Umbilical cord (tissue), 2 donors: ENCODE measurements at places on chromosomes 1 and 21.

DNA sequence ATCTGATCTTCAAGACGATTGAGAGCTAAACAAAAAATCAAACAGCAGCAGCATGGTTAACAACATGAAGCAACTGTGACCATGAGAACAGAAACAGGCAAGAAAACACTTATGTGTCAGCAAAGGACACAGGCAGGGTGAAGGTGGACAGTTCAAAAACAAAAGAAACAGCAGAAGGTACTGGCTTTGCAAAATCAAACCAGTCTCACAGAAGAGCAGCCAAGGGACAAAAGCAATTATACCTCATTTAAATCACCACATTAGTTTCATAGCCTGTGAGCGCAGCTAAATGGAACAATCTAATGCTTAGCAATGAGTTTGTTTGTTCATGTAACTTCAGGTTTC, 59.1 kb downstream of the CAPN2 start:
- no peak for DNase-seq

DNA sequence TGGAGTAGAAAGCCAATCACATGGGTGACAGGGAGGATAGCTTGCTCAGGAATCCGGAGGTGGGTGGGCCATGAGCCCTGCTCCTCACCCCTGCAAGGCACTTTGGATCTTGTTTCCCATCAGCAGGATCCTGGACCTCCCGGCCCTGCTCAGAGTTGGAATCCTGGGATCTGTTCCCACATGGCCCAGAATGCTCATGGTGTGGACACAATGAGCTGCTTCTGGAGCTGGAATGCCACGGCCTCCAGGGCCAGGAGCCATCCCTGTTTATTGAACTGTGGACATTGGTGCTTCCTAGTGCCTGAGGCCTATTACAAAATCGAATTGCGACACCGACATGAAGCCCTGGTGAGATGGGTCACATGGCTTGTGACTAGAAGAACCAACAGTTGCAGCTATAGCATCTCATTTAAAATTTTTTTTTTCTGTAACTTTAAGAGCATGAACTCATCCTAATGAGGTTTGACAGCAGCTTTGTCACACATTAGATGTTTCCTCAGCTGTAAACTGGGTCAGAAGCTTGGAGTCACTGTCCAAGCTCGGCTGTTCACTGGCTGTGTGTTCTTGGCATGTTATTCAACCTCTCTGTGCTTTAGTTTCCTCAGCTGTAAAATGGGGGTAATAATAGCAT, 40.4 kb upstream of the GOLT1A start:
- no peak for DNase-seq

- DNase-seq = peak; percentile 47
Measured at GRCh38 chr1:248858096-248858890, 592 bp downstream of the ZNF692 start.

DNA sequence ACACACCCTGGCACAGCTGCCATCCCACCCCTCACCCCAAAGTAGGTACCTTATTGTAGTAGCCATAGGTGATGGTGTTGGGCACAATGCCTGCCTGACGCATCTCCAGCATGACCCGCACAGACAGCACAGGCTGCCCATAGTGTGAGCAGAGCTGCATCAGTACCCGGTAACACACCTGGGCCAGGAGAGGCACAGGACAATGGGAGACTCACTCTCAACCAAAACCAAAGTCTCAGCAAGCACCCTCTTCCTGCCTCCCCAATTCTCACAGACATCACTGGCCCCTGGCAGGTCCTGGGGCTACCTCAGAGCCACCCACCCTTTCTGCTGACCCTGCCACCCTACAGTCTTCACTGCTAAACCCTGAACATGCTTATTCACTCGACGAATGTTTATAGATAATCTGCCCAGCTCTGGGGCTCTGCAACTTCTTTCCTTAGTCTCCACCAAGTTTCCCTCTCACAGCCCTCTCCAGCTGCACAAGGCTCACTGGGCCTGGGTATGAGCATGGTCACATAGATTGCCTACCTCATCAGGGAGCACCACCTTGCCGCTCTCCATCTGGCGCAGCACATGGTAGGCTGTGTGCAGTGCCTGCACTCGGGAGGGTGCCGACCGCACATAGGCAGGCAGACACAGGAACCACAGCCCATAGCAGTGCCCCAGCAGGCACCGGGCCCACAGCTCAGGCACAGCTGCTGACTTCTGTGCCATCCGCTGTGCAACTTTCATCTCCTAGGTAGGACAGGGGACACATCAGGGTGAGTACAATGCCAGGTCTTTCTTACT, 10.3 kb downstream of the DENND4B start:
- DNase-seq = no peak

- no peak for DNase-seq
Measured at GRCh38 chr1:116525440-116525839, 45.4 kb downstream of the CD58 start.

GRCh38 chr1:112296908-112297307, 99.1 kb upstream of the CTTNBP2NL start:
- DNase-seq = no peak

DNA sequence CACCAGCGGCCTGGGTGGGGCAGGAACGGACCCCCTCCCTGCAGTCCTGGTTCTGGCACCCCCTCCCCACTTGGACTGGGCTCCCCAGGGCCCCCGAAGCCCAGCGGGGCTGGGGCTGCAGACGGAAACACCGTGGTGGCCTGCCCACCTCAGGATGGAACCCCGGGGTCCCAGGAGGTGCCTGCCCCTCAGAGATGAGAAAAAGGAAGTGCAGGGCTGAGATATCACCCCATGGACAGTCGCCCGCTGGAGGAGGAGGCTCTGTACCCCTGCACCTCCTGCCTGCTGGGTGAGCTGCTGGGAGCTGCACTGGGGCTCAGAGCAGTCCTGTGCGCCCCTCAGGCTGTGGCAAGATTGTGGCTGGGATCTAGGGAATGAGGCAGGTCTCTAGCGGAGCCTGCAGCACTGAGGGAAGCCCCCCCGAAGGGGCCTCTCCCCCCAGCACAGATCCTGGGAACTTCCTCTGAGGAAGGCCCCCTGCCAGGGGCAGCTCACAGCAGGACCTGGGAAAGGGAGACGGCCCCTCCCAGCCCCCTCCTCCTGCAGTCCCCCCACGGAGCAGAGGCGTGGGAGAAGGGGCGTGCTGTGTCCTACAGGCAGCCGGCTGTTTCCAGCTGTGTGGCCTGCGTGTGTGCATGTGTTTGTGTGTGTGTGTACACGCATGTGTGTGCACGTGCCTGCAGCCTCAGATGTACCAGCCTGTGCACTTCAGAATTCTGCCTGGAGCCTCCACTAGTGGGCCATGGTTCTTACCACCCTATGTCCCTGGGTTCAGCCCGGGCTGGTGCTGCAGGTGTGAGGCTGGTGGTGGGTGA, 6.9 kb downstream of the AGRN start:
- no peak for DNase-seq

DNA sequence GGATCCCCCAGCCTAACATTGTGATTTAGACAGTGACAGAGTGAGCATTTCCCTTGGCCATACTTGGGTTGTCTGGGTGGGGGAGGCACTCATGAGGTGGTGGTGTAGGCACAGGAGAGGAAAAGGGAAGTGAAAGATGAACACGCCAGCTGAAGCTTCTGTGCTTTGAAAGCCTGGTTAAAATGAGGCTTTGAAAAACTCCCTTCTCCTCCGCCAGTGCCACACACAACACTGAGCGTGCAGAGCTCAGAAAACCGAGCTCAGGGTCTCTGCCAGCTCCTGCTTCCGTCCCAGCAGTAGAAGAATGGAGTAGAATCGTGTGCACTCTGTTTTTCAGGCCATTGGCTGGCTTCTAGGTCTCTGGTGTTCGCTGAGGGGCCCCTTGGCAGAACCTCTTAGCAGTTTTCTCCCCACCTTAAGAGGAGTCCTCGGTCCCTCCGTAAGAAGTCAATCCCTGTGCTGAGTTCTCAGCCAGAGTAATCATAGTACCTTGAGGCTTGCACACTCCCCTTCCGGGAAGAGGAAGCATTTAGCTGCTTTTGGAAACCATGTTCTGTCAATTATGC, 12.9 kb downstream of the PLEKHM2 start:
- DNase-seq = no peak

GRCh38 chr1:28591708-28592320, at the start of gene RAB42:
Gene RAB42, plus strand, starts transcription at chr1:28592265. Its CDS starts 247 bp downstream, at chr1:28592512.
- DNase-seq = peak; percentile 69

GRCh38 chr1:28927266-28927647, 12.9 kb downstream of the EPB41 start:
- no peak for DNase-seq

DNA sequence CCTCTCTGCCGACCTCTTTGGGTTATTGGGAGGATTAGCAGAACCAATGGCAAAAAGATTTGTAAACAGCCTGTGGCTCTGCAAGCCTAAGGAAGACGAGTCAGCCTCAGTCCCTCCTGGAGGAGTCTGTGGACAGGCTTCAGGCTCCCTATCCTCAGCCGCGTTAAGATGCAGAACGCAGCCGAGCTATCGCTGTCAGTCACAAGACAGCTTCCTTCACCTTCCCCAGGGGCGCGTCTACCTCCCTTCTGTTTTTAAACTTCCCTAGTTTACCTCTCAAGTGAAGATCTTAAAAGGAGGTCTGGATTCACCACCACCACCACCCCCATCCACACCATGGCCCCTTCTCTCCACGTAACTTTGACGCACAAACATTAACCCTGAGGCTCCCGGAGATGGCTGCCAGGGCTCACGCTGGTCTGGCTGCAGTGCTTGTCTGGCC, 738 bp downstream of the CAMK1G start:
- no peak for DNase-seq

GRCh38 chr1:211337430-211338223, 11.0 kb downstream of the TRAF5 start:
- DNase-seq = no peak

- no peak for DNase-seq
Measured at GRCh38 chr1:84352298-84353106, 45.8 kb upstream of the DNASE2B start.

DNA sequence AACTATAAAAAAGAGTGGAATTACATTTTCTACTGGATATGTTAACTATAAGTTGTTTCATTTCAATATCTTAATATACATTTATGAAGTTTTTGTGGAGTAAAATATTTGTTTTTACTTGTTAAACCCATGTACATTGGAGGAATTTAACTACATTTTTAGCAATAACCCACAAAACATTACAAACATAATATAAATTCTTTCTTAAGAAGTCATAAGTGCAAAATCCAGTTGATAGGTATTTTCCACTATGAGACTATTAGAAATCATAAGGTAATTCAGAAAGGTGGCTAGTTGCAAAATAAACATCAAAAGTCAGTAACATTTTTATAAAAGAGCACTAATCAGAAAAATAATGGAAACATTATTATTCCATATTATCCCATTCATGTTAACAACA, 73.9 kb upstream of the RRP15 start:
- DNase-seq = no peak

DNA sequence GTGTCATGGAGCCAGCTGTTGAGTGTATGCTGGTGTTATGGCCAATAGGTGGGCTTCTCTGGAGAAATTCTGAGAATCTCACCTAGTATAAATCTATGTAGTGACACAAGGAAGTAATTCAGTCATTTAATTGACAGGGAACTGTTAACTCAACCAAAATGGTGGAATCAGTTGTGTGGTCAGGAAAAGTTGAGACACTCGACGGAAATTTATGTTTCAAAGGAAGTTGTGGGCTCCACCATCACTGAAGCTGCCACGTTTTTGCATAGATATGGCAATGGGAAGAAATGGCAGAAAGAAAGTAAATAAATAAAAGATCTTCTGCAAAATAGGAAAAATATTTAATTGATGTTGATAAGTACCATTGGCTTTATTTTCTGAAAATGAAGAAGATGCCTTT, 84.5 kb downstream of the ATP6V1G3 start:
- DNase-seq = no peak

GRCh38 chr1:202304375-202304774, 37.4 kb downstream of the UBE2T start:
- DNase-seq = peak; percentile 20

DNA sequence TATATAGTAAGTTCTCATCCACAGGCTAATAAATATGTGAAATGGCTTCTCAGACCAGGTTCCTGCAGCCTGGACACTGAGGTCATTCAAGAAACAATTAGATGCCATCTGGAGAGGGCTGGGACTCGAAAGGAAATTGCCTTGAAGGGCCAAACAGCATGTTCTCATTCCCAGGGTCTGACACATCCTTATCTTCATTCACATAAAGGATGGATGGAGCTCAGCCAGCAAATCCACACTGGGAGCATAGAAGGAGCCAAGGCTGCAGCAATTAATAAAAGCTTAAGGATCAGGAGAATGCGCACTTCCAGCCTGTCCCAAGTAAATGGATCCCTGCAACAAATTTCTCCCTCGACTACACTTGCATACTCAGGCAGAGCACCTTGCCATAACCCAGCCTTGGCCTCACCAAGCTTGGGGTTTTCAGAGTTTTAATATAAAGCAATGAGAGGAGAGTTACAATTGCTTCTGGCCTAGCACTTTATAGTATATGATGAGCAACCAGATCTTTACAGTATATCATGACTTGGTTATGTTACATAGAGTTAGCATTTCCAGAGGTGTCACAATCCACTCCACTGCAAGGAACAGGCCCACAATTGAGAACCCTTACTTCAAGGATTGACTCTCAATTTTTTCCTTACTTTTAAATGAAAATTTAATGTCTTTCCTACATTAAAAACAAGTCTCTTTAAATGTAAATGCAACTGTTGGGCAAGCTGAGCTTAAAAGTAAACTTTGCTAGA, 55.9 kb downstream of the BCAR3 start:
- DNase-seq = peak; percentile 76

GRCh38 chr1:31373056-31373896, at the start of gene FABP3:
Gene FABP3, minus strand, starts transcription at chr1:31373076. Its CDS starts 62 bp downstream, at chr1:31373014.
- peak; percentile 86 for DNase-seq

GRCh38 chr1:63612971-63613370, 19.8 kb downstream of the PGM1 start:
- no peak for DNase-seq

DNA sequence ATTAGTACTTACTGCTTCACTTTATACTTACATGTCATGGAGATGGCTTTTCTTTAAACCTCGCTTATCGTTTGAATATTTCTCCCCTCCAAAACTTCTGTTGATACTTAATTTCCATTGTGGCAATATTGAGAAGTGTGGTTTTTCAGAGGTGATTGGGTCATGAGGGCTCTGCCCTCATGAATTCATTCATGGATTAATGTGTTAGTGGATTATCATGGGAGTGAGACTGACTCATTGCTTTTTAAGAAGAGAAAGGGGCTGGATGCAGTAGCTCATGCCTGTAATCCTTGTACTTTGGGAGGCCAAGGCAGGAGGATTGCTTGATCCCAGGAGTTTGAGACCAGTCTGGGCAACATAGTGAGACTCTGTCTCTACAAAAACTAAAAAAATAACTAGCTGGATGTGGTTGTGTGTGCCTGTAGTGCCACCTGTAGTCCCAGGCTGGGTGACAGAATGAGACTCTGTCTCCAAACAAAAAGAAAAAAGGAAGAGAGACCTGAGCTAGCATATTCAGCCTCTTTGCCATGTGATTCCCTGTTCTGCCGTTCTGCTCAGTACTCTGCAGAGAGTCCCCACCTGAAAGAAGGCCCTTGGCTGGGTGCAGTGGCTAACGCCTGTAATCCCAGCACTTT, 30.2 kb downstream of the RABGAP1L start:
- no peak for DNase-seq
